ENCODE measurements at places on chromosomes 5 and 9. TPM values are rescaled to one million over a fixed set of nuclear protein-coding genes. Genes with fewer than 3 reads are reported as not detected.

GRCh38 chr5:14686517-14686916 is 22.0 kb downstream of the OTULIN start:
- DNase-seq = no peak
- no peak overlapping the region for H3K4me3 ChIP-seq
- no peaks in the 10 kb centered on the region for H3K36me3 ChIP-seq
- no peak overlapping the region for H3K27ac ChIP-seq

Gene CDC26
- total RNA-seq = 25.6 TPM

DNA sequence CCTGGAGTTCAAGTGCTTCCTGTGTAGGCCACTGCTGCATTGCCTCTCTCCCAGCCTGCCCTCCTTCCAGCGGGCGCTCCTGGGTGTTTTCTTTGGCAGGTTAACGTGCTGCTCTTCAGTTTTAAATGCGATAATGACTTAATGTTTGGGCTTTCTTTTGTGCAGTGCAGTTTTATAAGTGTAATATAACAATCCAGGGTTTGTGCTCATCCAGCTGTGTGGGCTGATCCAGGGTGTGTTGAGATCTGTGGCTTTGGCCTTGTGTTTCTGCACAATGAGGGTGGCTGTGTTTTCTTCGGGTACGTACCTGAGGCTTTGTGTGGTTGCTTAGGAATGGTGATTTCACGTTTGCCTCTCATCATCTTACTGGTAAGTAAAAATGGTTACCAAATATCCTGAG is 50.6 kb downstream of the PCSK5 start:
- no peaks in the 10 kb centered on the region for H3K36me3 ChIP-seq
- no peaks in the 10 kb centered on the region for H3K4me1 ChIP-seq
- no peak for DNase-seq
- no peak overlapping the region for H3K27ac ChIP-seq
- no peak overlapping the region for H3K4me3 ChIP-seq

- H3K27ac ChIP-seq = no peak overlapping the region
- H3K27me3 ChIP-seq = no peaks in the 10 kb centered on the region
- no peaks in the 10 kb centered on the region for H3K4me1 ChIP-seq
- no peak overlapping the region for H3K4me3 ChIP-seq
Observed at GRCh38 chr9:85200726-85201404, 531.3 kb downstream of the NTRK2 start.

DNA sequence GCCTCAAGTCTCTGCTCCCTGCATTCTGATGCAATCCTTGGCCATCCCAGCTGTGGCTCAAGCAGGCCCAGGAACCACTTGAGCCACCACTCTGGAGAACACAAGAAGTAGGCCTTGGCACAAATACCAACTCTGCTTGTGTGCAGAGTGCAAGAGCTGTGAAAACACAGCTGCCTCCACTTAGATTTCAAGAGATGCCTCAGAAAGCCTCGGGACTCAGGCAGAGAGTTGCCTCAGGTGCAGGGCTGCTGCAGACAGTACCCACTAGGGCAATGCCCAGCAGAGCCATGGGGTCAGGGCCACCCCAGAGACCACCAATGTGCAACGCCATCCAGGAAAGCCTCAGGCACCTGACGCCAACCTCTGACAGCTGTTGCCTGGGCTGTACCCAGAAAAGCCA is 82.4 kb downstream of the FREM1 start:
- no peaks in the 10 kb centered on the region for H3K27me3 ChIP-seq
- no peak for DNase-seq

Gene SPIN1
- total RNA-seq = 48.9 TPM

GRCh38 chr9:98332405-98332831 is 77.0 kb upstream of the TBC1D2 start:
- H3K27ac ChIP-seq = no peak overlapping the region
- no peaks in the 10 kb centered on the region for H3K36me3 ChIP-seq
- no peaks in the 10 kb centered on the region for H3K4me1 ChIP-seq
- no peaks in the 10 kb centered on the region for H3K27me3 ChIP-seq
- H3K4me3 ChIP-seq = no peak overlapping the region
- DNase-seq = no peak

Measured in Peyer's patch (tissue), 4 donors.